Activated naive CD8-positive, alpha-beta T cell treated with anti-CD3 and anti-CD28 coated beads, Interleukin-2, amount 50 U/mL, for 24 hours (primary cell): ENCODE measurements at places on chromosomes 1 and 21.

- H3K27ac ChIP-seq, result no peak overlapping the region
- peaks cover 7% of the 10 kb centered on the region for H3K36me3 ChIP-seq
- H3K4me3 ChIP-seq, result no peak overlapping the region
- H3K4me1 ChIP-seq, result peaks cover 2% of the 10 kb centered on the region
- H3K27me3 ChIP-seq, result peaks cover 73% of the 10 kb centered on the region
These were observed 4.0 kb downstream of the KRTAP10-12 start for GRCh38 chr21:44701023-44701400.

GRCh38 chr1:64757213-64757612 is 12.3 kb downstream of the RAVER2 start:
- H3K4me3 ChIP-seq, result no peak overlapping the region
- no peaks in the 10 kb centered on the region for H3K4me1 ChIP-seq
- no peak overlapping the region for H3K27ac ChIP-seq
- no peaks in the 10 kb centered on the region for H3K36me3 ChIP-seq
- DNase-seq, result no peak

GRCh38 chr1:2402420-2402819 is 9.9 kb downstream of the PEX10 start:
- peaks cover 40% of the 10 kb centered on the region for H3K36me3 ChIP-seq
- H3K4me1 ChIP-seq, result peaks cover 1% of the 10 kb centered on the region
- no peak overlapping the region for H3K4me3 ChIP-seq

DNA sequence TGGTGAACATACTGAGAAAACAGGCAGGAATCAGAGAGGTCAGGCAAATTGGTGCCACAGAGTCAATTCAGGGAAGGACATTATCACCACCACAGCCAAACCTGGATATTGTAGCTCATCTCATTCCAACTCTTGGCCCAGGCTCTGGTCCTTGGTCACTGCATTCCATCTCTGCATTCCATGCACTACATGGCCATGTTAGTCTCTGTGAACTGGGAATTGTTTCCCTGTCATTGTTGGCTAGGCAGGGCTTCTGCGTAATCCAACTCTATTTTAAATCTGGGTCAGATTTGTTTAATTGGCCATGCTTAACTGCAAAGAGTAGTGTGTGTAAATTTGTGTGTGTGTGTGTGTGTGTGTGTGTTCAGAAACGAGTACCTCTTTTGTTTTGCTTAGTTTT is 837.6 kb upstream of the ADAMTS5 start:
- H3K27ac ChIP-seq, result no peak overlapping the region
- peaks cover 3% of the 10 kb centered on the region for H3K27me3 ChIP-seq

- peak overlapping the region; percentile 94 for H3K27ac ChIP-seq
- peaks cover 84% of the 10 kb centered on the region for H3K36me3 ChIP-seq
- peak overlapping the region; percentile 59 for H3K4me3 ChIP-seq
- no peak for DNase-seq
- H3K4me1 ChIP-seq, result peaks cover 56% of the 10 kb centered on the region
These were observed 12.8 kb downstream of the UTP25 start for GRCh38 chr1:209840611-209841010.

GRCh38 chr1:201213106-201213770 is 22.6 kb downstream of the IGFN1 start:
- peaks cover 23% of the 10 kb centered on the region for H3K27me3 ChIP-seq
- no peak overlapping the region for H3K4me3 ChIP-seq
- no peak overlapping the region for H3K27ac ChIP-seq
- DNase-seq, result no peak
- no peaks in the 10 kb centered on the region for H3K36me3 ChIP-seq
- no peaks in the 10 kb centered on the region for H3K4me1 ChIP-seq

DNA sequence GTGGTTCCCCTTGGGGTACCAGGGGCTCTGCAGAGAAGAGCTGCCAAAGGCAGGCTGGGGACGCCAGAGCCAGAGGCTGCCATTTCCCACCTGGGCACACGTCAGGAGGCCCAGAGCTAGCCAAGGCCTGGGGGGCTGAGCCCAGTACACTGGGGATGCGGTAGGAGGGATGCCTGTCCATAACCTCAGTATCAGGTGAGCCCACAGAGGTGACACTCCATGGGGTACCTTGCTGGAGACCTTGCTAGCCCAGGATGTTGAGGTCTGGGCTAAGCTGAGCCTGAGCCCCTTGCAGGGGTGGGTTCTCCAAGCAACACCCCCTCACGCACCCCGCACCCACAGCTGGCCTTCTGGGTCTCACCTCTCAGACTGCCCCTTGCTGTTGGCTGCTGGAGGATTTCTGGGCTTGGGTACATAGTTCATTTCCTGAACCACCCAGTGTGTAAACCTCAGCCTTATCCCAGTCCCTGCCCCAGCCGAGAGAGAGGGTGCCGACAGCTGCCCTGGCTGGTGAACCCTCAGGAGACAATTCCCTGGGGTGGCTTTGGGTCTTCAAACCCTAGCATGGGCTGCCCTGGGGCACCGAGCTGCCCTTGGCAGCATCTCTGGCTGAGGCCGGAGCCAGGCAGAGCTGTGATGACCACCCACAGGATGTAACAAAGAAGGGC is 92.5 kb upstream of the VAMP3 start:
- H3K4me3 ChIP-seq, result peak overlapping the region; percentile 36
- H3K4me1 ChIP-seq, result no peaks in the 10 kb centered on the region
- no peak overlapping the region for H3K27ac ChIP-seq
- peaks cover 2% of the 10 kb centered on the region for H3K27me3 ChIP-seq
- no peak for DNase-seq

DNA sequence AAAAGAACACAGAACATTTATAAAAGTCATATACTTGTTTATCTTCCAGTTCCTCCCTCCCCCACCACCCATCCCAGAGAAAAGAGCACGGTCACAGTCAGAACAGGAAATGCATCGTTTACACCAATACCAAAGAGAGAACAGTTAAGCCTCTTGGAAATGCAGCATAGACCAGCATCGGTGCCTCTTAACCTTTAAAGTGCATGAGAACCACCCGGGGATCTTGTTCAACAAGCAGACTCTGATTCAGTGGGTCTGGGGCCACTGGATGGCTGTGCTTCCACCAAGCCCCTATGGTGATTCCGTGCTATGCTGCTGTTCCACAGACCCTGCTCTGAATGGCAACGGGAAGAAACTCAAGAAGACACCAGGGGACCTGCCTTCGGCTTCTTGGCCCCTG is 19.2 kb downstream of the FAM89A start:
- peaks cover 4% of the 10 kb centered on the region for H3K36me3 ChIP-seq
- H3K4me3 ChIP-seq, result no peak overlapping the region
- no peak overlapping the region for H3K27ac ChIP-seq
- H3K4me1 ChIP-seq, result peaks cover 6% of the 10 kb centered on the region
- DNase-seq, result no peak
- H3K27me3 ChIP-seq, result no peaks in the 10 kb centered on the region
